Stimulated activated CD8-positive, alpha-beta memory T cell treated with anti-CD3 and anti-CD28 coated beads, Interleukin-4, amount 100 ng/mL, for 1 hour (primary cell): ENCODE measurements at places on chromosomes 7 and 10.

- no peak for DNase-seq
Measured at GRCh38 chr7:45126201-45126600, 14.7 kb upstream of the TBRG4 start.

- no peak for DNase-seq
Measured at GRCh38 chr7:134140889-134141867, 14.0 kb downstream of the LRGUK start.

DNA sequence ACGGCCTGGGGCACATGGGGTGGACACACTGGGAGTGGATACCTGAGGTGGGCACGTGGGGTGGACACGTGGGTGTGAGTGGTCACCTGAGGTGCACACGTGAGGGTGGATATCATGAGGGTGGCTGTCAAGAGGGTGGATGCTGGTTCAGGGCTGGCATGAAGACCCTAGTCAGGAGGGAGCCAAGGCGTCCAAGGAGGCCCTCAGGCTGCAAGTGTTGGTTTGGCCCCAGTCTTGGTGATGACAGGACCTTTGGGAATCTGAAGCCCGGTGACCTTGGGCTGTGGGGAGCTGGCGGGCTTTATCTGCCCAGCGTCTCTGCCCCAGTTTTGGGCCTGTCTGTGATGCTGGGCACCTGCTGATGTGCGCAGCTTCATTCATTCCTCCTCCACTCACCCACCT lies 24.9 kb upstream of the PFKFB3 start:
- no peak for DNase-seq

GRCh38 chr7:127792528-127793342 lies 140.7 kb downstream of the SND1 start:
- no peak for DNase-seq

DNA sequence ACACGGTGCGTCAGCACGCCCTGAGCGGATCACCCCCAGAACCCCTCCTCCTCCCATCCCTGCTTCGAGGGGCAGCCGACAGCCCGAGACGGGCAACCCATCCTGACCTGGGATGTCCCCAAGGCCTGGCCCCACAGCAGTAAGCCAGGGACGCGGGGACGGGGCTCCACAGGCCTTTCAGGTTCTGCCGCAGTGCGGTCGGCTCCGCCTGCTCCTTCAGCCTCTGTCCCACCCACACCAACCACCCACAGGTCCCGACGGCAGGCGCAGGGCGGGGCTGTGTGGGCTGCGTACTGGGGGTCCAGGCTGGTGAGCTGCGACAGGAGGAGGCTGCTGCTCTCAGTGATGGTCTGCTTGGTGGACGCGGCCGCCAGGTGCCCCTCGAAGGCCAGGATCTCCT lies 16.7 kb downstream of the INTS1 start:
- no peak for DNase-seq

DNA sequence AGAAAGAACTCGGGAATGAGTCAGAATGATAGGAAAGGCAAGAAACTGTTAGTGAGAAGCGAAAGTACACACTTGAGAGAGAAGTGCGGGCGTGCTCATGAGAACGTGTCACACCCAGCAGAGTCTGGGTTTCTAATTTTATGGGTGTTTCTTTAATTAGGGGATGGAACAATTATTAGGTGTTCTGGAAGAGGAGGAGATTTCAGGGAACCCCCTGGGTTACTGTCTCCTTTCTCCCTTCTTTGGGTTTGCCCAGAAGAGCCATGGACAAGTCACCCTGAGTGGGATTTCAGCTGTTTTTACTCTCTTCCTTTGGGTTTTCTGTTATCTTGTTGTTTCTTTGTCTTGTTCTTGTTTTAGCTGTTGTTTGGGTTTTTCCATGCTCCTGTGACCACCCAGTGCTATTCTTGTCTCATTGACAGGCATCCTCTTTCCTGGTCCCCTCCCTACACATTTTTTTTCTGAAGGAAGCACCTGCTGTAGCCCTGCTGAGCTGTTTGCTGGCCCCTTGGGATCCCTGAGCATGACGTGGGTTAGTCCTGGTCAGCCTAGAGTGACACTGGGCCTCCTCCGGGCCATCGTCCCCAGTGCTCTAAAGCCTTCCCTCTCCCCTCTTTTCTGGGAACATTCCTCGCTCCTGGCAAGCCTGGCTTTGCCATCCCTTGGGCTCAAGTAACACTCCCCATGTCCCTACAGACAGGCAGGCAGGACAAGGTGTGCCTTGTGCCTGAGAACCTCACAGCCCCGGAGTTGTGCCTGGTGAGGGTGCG lies 3.5 kb downstream of the SH2D4B start:
- no peak for DNase-seq

DNA sequence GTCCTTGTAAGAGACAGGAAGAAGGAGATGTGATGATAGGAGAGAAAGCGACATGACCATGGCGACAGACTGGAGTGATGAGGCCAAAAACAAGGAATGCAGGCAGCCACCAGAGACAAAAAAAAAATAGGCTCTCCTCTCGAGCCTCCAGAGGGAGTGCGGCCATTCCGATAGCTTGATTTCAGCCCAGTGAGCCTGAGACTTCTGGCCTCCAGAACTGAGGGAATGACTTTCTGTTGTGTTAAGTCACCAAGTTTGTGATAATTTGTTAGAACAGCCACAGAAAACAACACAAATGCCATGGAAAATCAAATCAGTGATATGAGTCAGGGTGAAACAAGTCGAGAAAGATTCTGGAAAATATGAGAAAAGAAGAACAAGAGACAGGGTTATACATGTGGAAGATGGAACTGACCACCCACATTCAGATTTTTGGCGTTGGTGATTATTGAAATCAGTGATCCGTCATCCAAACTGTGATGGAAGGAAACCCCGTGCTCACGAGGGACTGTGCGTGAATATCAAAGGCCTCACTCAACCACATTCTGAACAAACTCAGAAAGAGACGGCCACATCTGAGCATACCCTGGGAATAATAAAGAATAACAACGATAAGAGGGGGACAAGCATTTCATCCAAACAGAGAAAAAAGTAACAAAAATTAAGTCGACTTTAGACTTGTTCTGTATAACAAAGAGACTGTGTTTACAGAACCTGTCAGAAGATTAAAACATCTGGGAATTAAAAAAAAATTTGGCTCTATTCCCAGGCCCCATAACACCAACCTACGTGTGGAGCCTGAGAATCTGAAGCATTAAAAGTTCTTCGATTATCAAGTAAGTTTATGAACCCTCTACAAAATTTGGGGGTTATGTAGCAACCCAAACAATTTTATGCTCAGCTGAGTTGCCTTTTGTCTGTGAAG lies 72.1 kb downstream of the EEPD1 start:
- DNase-seq = no peak

- no peak for DNase-seq
Measured at GRCh38 chr10:15120523-15120922, 23.4 kb downstream of the RPP38 start.

GRCh38 chr10:94235461-94235860 lies 127.3 kb downstream of the NOC3L start:
- DNase-seq = no peak

- DNase-seq = peak; percentile 5
Measured at GRCh38 chr7:50531401-50531911, 33.7 kb downstream of the DDC start.

DNA sequence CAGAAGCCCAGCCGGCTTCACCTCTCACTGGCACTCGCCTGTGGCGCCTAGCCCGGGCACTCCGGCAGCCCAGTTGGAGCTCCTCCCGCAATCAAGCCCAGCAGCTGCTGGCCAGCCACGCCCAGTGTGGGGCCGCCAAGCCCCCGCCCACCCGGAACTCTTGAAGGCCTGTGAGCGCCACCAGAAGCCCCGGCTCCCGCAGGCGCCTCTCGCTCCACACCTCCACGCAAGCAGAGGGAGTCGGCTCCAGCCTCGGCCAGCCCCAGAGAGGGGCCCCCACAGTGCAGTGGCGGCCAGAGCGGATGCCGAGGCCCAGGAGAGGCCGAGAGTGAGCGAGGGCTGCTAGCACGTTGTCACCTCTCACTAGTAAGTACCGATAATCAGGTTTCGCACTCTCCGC lies 240.7 kb downstream of the TFEC start:
- no peak for DNase-seq

DNA sequence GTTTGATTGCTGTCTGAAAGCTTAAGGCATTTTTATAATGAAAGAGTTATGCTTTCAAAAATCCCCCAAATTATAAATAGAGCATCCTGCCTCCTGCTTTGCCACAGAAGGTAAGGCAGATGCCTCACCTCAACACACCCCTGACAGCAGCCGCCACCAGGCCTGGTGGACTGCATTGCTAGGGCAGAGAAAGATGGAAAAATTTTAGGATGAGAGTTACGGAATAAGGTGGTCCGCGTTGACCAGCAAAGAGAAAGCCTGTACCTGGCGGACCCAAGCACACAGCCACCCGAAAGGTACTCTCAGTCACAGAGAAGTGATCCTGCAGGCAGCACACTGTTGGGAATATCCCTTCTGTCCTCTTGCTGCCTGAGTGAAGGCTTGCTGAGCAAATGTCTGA lies 360.4 kb upstream of the SHH start:
- DNase-seq = no peak

GRCh38 chr7:136139417-136139816 lies 162.3 kb upstream of the MTPN start:
- DNase-seq = no peak

GRCh38 chr7:131753620-131754222 lies 197.3 kb upstream of the PODXL start:
- DNase-seq = no peak

- no peak for DNase-seq
Measured at GRCh38 chr10:4067531-4067930, 282.5 kb upstream of the KLF6 start.

DNA sequence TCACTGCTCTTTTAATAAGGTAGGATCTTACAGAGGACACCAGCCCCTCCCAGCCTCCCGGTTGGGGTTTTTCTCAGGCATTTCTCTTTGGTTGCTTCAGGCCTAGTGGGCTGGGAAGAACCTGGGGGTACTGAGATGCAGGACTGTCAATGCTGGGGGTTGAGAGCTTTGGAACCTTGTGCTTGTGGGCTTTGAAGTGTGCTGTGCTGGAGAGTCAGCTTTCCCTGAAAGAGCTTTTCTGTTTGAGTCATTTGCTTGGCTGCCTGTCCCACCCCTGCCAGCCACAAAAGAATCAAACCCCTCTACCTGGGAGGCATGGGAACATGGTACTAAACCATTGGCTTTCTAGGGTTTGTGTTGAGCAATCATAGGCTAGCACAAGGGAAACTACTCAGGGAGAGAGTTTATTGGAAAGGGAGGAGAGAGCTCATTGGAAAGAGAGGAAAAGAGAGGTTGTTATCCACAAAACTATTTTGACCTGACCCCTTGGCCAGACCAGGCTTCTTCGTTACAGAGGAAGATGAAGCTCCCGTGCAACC lies 1.4 kb downstream of the SCD start:
- no peak for DNase-seq

GRCh38 chr10:75356484-75356883 lies 45.1 kb downstream of the ZNF503 start:
- DNase-seq = no peak

GRCh38 chr7:157861031-157861491 lies 524.3 kb downstream of the DNAJB6 start:
- no peak for DNase-seq

GRCh38 chr7:158810846-158811245 lies 18.5 kb downstream of the ESYT2 start:
- no peak for DNase-seq

DNA sequence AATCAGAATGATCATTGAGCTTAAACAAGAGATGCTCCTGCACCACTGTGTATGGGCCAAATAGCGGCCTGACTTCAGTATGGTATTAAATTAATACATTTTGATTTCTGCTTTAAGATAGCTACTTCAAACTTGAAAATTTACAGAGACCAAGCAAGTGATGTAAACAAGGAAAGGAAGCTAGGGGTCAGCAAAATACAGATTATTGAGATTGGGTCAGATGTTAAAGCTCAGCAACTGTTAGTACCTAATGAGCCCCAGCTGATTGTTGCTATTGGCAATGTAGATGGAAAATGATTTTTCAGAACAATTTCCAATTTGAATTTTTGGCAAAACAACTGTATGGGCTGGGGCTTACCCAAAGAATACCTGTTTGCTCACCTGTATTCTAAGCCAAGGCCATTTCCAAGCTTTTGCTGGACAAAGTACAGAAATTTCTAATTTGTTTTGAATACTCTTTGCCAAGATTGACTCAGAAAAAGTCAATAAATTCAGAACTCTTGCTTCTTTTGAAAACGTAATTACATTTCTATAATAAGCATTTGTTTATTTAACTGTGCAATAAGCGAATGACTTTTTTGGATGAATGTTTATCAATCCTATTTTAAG lies 23.0 kb upstream of the DLD start:
- DNase-seq = no peak

DNA sequence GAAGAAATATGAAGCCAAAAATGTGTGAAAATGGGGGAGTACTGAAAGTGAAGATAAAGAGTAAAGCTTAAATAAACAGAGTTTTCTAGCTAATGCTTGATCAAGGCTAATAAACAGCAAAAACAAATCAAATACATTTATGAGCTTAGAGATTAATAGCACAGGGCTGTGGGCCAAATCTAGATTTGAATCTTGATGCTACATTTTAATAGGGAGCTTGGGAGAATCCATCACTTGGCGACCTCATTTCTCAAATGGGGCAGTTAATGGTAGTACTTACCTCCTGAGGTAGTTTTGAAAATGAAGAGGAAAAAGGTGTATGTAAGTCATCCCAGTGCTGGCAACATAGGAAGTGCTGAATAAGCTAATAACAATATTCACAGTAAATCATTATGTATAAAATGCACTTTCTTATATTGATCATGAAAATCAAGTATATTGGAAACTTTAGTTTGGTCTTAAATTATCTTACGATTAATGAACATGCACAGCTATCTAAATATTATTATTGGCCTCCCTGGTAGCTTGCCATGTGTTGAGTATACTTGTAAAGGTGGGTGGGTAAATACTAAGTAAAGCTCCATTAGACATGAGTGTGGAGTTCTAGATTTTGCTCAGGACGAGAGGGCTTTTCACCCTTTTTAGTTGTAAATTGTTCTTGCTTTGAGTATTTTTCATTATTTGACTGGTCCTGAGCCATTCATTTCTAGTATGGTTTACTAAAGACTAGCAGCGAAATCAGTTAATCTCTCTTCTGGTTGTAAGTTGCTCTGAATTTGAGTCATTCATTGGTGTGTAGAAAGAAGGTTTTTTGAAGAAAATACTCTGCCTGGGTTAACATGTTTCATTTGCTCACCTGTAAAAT lies 5.1 kb downstream of the BICC1 start:
- no peak for DNase-seq

DNA sequence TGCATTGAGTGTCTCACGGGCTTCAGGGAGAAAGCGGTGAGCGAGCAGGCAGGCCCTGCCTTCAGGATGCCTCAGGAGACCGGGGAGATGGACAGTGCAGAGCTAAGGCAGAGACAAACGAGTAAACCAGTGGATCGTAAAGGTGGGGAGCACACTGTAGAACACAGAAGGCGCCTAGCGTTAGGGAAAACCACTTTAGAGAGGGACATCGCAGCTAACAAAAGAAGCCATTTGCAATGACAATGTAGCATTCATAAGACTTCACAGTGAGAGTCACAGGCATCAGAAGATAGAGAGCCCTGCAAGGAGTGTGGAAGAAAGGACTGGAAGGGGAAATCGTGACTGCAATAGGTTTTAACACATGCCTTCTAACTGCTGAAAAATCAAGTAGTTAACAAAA lies 54.9 kb upstream of the TMEM273 start:
- no peak for DNase-seq

DNA sequence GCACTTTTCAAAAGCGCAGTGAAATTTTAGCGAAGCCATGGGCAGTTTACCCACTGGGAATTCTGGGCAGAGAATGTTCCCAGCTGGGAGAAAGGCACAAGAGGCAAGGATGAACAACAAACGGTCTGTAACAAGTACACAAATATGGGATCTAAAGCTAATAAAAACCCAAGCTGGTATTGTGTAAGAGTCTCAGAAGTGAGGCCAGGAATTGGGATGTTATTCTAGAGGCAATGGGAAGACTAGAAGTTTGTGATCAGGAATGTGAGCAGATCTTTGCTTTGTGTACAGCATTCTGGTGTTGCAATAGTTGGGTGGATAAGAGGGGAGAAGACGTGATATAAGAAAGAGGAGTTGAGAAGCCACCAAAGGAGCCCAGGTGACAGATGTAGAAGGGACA lies 15.0 kb downstream of the FZD9 start:
- no peak for DNase-seq
